Stimulated activated CD4-positive, alpha-beta T cell treated with anti-CD3 and anti-CD28 coated beads, Interleukin-1b, Interleukin-23, amount 100 ng/mL, for 1 hour (primary cell): ENCODE measurements at places on chromosomes 5 and 9.

DNA sequence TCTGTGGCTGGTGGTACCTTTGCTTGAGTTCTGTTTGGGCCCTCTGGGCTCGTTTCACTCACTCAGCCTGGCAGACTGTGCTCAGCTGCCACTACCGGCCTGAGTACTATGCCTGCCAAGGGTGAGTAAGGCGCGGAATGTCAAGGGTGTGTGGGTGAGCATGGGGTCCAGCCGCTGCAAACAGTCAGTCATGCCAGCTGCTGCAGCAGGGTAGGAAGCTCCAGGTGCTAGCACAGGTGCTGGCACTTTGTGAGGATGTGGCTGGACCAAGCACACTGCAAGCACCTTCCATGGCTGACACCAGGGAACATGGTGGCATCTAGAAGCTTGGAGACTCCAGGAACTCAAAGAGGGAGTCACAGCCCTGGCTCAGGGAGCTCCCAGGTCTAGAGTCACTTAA is 368.6 kb upstream of the ACO1 start:
- no peak for DNase-seq

- no peak for DNase-seq
Observed at GRCh38 chr5:51731421-51732029, 348.3 kb downstream of the ISL1 start.

GRCh38 chr9:974996-975739 is 1.3 kb upstream of the DMRT3 start:
- DNase-seq: no peak

DNA sequence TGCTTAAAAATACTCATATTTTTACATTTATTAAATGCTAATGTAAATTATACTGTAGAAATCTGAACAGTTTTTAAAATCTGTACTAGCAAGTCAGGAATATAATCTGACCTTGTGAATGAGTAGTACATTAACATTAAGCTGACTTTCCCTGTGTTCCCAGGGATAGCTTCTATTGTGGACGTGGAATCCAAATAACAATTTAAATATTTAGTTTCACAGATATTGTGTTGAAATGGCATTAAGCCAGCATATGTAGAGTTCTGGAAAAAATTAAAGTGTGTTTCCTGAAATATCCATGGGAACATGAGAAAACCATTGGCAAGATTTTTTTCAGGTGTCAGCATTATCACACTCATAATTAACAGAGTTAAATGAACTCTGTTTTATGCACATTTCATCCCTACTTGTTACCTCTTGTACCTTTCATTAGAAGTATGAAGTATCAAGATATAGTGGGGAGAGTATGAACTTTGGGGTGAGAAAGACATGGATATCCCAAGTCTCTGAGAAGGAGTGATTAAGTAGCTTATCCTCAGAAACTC is 5.7 kb downstream of the RABGAP1 start:
- DNase-seq: no peak

DNA sequence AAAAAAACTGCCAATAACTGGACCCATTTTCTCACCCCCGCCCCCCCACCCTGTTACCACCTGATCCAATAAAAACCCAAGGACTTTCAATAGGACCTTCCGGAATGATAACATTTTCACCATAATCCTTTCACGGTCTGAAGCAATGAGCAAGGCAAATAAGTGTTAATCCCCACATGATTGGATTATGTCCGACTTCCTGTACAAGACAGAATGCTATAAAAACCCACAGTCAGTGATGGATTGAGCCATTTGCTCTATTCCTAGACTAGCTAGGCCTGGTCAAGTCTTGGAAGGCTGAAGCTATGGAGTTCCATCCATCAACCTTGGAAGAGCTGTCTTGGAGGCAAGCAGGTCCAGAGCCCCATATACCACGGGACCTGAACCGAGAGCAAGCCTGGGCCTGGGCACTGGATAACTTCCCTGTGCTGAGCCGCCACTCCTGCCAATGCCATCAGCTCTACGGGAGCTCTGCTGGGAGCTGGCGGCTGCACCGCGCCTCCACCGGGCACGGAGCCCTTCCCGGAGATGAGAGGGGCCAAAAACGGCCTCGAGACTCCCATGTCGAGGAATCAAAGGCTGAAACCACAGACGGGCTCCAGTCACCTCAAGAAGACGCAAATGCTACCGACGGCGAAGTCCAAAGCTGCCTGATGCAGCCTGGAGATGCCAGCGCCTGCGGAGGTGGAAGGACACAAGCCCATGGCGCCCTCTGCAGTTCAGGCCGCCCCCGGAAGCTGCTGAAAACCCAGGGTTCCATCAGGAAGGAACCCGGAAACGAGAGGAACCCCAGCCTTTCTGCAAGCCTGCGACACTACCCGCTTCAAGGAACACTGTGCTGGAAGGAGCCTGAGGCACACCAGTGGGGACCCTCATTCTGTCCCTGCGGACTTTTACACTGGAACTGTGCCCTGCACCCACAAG is 69.2 kb downstream of the ANXA2R start:
- no peak for DNase-seq

GRCh38 chr9:126000731-126001580 is 253.8 kb downstream of the PBX3 start:
- no peak for DNase-seq
